ENCODE measurements at places on chromosomes 3 and 15.

DNA sequence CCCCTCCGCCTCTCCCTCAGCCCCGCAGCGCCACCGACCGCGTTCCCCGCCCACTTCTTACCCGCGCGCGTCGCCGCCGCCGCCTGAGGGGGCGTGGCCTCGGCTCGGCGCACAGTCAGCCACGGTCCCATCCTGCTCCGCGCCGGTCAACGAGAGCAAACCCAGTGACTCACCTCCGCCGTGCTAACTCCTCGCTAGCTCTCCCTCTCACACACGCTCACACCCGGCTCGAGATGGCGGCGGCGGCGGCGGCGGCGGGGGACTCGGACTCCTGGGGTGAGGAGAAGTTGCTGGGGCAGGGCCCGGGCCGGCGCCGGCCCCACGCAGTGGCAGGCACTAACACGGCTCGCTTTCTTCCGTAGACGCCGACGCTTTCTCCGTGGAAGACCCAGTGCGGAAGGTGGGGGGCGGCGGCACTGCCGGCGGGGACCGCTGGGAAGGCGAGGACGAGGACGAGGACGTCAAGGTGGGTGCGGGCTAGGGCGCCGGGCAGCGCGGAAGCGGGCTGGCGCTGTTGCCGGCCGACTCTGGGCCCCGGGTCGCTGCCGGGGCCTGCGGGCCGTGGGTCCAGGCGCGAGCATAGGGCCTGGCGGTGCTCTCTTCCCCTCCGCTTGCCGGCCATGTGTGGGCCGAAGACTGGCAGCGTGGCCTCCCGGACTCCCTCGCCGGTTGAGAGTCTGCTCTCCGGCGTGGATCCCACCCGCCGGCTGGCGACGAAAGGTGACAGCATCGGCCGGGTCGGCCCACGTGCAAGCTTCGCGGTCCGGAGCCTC, at the start of gene EIF3J:
Gene EIF3J (plus strand): TSS at position 186 of the 773 bp plus-strand sequence. CDS start 48 bp downstream, at position 234.
- DNase-seq: peak; percentile 86

- no peak for DNase-seq
These were observed 137.4 kb upstream of the UMPS start for GRCh38 chr3:124592658-124593441.

- no peak for DNase-seq
These were observed 692 bp downstream of the ZWILCH start for GRCh38 chr15:66505818-66506217.

DNA sequence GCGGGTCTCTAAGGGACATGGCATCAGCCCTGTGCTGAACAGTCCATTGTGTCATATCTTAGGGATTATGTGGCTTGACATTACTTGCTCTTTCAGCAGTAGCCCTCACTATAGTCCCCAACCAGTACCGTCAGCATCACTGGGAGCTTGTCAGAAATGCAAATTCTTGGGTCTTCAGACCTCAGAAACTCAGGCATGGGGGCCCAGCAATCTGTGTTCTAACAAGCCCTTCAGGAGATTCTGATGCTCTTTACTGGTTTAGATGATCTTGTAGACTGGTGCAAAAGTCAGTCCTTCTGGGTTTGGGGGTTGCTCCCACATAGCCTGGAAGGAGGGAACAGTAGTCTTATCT, 39.0 kb upstream of the TRAK1 start:
- DNase-seq: no peak

DNA sequence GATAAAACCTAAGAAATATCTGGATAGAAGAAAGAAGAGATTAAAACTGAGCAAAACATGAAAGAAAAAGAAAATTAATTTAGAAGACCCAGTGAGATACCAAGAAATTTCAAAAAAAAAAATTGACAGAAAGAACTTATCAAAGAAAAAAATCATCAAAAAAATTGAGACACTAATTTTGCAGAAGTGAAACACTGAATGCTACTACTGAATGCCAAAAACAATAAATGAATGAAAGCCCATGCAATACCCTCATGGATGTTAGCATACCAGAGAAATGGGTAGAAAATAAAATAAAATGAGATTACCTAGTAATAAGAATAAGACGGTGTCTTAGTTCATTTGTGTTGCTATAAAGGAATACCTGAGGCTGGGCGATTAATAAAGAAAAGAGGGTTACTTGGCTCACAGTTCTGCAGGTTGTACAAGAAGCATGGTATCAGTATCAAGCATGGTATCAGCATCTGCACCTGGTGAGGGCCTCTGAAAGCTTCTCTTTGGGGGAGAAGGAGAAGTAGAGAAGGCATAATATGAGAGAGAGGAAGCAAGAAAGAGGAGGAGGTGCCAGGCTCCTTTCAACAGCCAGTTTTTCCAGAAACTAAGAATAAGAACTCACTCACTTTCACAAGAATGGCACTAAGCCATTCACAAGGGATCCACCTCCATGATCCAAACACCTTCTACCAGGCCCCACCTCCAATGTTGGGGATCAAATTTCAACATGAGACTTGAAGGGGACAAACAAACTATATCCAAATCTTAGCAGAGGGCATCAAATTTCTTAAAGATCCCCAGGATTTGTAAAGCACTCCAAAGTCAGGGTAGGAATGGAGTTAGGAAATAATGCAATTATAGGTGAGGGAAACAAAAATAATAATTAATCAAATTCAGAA, 73.2 kb downstream of the BTLA start:
- DNase-seq: no peak

- DNase-seq: no peak
These were observed 142.8 kb downstream of the LIPC start for GRCh38 chr15:58574631-58575030.

- DNase-seq: no peak
These were observed 247.6 kb upstream of the PROK2 start for GRCh38 chr3:72032441-72033135.

DNA sequence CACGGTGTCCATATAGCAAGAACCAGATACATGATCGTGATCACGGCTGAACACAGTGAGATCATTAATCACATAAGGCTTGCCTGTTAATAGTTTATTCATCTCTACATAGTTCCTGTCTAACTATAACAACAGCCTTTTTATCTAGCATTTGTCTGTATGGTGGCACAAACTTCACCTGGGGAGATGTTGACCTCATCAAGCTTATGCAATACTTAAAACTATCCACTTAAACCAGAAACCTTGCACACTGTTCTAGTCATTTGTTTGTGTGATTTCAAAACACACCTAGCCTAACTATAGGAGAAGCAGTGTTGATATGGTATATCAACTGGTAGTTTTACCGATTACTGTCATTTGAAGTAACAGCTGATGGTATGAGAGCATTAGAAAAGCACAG, 124.8 kb downstream of the VPS13C start:
- DNase-seq: no peak

- no peak for DNase-seq
These were observed 8.2 kb upstream of the CCR9 start for GRCh38 chr3:45878124-45878523.

GRCh38 chr3:96700322-96701315, 113.8 kb upstream of the EPHA6 start:
- DNase-seq: no peak

DNA sequence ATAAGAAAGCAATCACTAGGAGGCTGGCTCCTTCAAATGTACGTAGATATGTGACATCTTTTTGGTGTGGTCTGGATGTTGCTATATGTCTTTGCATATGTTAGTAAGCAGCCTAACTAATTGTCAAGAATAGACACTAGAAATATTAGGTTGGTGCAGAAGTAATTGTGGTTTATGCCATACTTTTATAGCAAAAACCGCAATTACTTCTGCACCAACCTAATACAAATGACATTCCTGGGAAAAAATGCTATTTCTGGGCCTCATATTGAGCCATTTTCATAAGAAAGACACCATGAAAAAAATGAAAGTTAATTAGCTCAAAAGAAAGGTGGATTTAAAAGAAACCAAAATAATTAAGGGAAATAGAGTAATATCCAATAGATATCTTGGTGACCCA, 555.8 kb downstream of the ZNF385D start:
- DNase-seq: no peak

DNA sequence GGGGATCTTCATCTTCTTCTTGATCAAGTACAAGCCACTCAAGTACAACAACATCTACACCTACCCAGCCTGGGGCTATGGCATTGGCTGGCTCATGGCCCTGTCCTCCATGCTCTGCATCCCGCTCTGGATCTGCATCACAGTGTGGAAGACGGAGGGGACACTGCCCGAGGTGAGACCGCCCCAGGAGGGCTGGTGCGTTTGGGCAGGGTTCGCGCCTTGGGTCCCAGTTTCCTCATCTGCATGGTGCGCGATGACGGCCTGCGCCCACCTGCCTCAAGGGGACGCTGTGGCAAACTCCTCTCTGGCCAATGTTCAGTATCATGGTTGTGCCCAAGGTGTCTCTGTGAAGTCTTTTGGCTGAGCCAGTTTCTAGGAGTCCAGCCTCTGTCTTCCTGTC, 57.5 kb upstream of the SLC6A1 start:
- no peak for DNase-seq

DNA sequence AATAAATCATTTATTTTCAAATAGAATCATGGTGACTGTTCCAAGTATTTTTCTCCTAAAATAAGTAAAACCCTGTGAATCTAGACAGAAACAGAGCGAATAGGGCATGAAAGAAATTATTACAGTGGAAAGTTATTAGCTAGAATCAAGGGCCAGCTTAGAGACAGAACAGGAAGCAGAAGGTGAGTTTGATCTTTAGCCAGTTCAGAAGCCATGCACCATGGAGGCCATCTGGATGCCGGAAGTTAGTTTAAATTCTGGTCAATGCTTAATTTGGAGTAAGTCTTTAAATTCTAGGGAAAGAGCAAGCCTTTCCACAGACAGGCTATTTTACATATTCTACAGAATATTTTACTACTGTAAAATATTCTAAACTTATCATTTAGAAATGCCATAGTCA, 574.8 kb downstream of the CADM2 start:
- DNase-seq: no peak

GRCh38 chr15:69939513-69940440, 157.9 kb downstream of the TLE3 start:
- no peak for DNase-seq

Data from retinal pigment epithelial cell (primary cell).